Activated B cell treated with CpG ODN at 0.5 μM for 24 hours (primary cell): ENCODE measurements at places on chromosomes 16 and 17. TPM values are rescaled to one million over a fixed set of nuclear protein-coding genes. Genes with fewer than 3 reads are reported as not detected.

ZNF469 gene
- total RNA-seq, result 3.9 and 4.2 TPM in 2 replicates

HCRT gene
- total RNA-seq, result not detected in 2 replicates

SPDYE4 gene
- not detected in 2 replicates for total RNA-seq

TAC4 gene
- not detected in 2 replicates for total RNA-seq

DNA sequence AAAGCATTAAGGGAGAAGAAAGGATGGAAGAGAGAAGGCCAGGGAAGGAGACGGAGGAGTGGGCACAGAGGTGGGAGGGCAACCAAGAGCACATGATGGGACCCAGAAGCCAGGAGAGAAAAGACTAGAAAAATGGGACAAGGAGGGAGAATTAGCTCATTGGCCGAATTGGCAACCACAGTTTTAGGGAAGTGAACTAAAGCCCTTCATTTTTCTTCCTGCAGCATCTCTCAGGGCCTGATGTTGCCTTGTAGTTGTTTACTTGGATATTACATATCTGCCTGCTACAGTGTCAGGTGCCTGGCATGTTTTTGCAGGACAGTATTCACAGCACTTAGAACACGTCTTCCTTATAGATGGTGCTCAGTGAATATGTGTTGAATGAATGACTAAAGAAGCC, 19.0 kb downstream of the EMP2 start:
- DNase-seq, result no peak

- DNase-seq, result no peak
Observed at GRCh38 chr16:76639685-76640289, 362.6 kb downstream of the CNTNAP4 start.

- no peak for DNase-seq
Observed at GRCh38 chr17:76154936-76155845, 14.1 kb upstream of the FOXJ1 start.

DNA sequence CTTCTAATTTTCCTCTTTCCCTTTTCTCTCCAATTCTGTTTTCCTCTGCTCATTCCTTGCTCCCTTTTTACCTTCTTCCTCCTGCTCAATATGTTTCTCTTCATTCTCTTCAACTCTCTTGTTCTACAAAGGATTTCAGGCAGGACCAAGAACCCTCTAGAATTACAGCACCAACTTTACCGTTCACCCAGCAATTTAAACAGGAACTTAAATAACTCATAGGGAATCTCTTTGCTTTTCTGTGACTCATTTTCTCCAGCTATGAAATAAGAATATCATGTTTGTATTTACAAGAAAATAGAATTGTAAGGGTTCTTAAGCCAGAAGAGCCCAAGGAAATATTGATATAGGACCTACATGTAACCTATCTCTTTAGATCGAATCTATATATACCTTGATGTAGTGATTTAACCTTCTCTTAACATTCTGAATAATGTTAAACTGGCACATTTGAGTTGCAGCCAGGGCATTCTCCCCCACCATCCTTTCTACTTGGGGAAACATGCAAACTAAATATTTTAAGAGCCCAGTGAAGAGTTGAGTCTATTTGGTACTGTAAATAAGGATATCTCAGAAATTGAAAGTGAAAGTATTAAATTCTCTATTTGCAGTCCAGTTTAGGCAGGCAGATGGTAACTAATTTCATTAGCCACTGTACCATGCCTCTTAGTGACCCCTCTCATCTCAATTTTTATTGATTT, 137.0 kb downstream of the ANKFN1 start:
- DNase-seq, result no peak

DNA sequence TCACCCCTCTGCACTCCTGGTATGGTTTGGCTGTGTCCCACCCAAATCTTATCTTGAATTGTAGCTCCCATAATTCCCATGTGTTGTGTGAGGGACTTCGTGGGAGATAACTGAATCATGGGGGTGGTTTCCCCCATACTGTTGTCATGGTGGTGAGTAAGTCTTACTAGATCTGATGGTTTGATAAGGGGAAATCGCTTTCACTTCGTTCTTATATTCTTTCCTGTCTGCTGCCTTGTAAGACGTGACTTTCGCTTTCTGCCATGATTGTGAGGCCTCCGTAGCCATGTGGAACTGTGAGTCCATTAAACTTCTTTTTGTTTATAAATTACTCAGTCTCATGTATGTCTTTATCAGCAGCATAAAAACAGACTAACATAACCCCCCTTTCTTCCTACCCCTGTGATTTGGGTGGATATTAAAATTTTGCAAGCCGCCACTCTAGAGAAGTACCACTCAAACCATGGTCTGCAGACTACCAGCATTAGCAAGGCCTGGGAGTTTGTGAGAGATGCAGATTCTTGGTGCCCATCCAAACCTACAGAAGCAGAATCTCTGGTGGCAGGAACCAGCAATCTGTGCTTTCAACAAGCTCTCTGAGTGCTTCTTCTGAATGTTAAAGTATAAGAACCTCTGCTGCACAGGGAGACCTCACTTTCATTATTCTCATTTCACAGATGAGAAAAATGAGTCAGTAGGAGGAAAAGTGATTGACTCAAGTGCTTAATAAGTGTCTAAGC, 999.5 kb upstream of the EEF2KMT start:
- DNase-seq, result no peak

DNA sequence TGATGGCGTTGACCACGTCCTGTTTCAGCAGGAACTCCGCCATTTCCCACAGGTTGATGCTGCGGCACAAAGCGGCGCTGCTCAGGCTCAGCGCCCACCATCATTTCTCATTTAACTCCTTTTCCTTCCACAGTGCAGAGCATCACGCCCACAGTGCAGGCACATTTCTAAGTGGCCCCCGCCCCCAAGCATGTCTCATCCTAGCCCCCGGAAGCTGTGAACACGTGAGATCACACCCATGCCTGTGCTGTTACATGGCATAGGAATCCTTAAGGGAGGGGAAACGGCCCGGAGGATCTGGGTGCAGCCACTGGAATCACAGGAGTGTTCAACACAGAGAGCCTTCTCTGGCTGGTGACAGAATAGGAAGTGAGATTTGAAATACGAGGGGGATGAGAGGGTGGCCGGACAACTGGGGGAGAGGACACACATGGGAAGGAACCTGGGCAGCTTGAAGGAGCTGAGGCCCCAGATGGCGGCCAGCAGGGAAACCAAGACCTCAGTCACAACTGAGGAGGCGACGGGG, 4.7 kb downstream of the NAGPA start:
- no peak for DNase-seq

DNA sequence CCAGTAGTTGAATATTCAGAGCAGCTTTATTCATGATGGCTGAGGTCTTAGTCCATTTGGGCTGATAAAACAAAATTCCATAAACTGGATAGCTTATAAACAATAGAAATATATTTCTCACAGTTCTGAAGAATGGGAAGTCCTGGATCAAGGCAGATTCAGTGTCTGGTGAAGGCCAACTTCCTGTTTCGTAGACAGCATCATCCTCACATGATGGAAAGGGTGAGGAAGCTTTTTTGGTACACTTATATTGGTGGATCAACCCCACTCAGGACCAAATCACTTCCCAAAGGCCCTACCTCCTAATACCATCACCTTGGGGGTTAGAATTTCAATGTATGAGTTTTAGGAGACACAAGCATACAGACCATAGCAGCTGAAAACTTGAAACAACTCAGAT, 224.2 kb downstream of the CYB561 start:
- DNase-seq, result no peak
